ENCODE measurements at places on chromosomes 16 and 17.

GRCh38 chr17:503449-503700, 150.8 kb upstream of the RPH3AL start:
- no peak for DNase-seq

DNA sequence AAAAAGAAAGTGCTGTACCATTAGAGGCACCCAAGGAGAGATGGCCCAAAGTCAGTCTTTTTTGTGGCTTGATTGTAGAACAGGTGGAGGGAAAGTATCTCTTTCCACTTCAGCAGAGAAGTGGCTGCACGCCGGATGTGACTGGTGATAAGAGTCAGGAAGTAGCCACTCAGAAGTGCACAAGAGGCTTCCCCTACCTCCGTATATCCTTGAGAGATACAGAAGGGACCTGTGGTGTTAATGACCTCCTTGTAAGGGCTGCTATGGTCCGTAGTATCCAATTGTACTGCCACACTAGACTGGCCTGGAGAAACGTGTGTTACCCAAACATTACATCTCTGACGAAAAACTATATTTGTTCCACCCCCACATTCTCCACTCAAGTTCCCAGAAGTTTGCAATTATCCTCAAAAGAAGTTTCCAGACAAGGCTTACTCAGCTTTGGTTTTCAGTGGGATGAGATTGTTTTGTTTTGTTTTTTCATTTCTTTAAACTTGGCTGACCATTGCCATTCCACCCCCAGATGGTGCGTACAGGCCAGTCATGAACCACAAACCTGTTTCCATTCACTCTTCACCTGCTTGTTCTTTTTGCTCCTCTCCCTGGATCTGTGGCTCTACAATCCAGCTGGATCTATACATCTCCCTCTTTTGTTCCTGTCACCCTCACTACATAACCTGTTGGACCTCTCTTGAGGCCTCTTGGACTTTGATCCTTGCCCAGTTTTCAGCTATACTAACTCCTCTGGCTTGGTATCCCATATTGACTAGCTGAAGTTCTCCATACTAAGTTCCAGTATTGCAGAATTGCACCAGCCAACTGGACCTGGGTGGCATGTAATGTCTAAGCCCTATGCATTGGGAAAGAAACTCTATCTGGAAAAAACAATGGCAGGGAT, 20.7 kb upstream of the MED13 start:
- no peak for DNase-seq

- DNase-seq, result no peak
Measured at GRCh38 chr16:69859105-69859989, 91.8 kb upstream of the CLEC18A start.

DNA sequence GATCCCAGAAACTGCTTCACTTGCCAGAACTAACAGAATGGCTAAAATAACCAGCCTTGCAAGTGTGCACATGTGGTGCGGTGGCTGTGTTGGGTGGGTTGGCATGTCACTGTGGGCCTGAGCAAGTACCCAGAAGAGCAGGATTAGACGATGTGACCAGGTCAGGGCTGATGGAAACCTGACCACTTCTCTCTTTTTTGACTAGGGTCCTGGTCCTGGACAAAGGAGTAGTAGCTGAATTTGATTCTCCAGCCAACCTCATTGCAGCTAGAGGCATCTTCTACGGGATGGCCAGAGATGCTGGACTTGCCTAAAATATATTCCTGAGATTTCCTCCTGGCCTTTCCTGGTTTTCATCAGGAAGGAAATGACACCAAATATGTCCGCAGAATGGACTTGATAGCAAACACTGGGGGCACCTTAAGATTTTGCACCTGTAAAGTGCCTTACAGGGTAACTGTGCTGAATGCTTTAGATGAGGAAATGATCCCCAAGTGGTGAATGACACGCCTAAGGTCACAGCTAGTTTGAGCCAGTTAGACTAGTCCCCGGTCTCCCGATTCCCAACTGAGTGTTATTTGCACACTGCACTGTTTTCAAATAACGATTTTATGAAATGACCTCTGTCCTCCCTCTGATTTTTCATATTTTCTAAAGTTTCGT, 16.7 kb downstream of the ANKRD40 start:
- DNase-seq, result no peak

DNA sequence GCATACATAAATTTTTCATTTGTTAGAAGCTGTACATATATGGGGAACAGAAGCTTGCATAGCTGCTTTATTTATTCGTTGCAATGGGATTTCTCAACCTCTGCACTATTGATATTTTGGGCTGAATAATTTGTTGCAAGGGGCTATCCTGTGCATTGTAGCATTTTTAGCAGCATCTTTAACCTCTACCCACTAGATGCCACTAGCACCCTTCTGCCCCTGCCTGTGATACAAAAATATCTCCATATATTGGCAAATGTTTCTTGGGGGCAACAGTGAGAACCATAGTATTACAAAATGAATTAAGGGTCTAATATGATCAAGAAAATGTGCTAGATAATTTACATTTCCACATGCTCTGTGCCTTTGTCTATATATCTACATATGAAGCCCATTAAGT, 1401.0 kb downstream of the CDH11 start:
- DNase-seq, result no peak

GRCh38 chr17:77453613-77454241, 313.0 kb downstream of the SEC14L1 start:
- peak; percentile 59 for DNase-seq

DNA sequence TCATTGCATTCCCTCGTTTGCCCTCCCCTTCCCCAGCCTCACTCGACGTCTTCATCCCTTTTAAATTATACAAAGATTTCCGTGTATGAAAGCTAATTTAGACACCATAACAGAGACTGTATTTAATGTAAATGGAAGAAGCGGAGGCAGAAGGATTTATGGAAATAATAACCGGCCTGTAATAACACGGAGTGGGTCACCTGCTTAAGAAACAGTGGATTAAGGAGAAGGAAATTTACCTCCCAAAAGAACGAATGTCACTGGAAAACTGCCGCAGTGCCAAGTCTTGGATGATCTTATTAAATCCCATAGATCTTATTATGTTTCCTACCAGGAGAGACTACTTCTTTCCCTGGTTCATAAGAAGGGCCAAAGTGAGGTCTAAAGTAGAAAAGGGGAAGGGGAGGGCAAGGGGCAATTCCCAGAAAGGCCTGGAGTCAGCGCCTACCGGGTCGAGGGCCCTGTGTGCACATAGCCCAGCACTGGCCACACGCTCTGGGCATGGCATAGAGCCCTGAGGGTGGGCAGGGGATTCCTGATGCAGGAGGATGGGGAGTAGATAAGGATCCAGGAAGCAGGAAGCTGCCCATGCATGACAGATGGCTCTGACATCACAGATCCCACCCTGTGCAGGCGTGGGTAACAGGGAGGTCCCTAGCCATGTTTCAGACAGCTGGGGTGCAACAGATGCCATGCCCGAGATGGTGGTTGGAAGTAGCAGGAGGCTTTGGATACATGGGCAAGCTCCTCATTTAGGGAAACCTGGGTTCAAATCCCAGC, 56.2 kb upstream of the RPL38 start:
- DNase-seq, result no peak

GRCh38 chr16:626787-627453, 3.9 kb upstream of the WFIKKN1 start:
- DNase-seq, result no peak

DNA sequence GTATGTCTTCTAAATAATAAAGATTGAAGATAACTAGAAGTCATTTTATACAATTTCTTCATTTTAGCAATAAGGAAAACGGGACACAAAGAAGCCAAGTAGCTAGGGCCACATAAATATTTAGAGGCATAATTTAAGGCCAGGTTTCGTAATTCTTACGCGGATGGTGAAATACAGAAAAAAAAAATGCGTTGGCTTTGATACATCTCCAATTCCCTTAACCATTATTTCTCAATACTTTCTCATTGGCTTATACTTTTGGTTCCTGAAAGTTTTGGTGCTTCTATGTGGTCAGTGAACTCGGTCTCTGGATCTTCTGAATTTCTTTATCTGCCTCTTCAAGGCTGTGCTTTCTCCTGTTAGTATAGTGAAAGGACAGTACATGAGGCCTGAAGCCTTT, 888.1 kb downstream of the KCNJ2 start:
- no peak for DNase-seq

- DNase-seq, result no peak
Measured at GRCh38 chr17:81708739-81709185, 3.3 kb upstream of the SLC25A10 start.

DNA sequence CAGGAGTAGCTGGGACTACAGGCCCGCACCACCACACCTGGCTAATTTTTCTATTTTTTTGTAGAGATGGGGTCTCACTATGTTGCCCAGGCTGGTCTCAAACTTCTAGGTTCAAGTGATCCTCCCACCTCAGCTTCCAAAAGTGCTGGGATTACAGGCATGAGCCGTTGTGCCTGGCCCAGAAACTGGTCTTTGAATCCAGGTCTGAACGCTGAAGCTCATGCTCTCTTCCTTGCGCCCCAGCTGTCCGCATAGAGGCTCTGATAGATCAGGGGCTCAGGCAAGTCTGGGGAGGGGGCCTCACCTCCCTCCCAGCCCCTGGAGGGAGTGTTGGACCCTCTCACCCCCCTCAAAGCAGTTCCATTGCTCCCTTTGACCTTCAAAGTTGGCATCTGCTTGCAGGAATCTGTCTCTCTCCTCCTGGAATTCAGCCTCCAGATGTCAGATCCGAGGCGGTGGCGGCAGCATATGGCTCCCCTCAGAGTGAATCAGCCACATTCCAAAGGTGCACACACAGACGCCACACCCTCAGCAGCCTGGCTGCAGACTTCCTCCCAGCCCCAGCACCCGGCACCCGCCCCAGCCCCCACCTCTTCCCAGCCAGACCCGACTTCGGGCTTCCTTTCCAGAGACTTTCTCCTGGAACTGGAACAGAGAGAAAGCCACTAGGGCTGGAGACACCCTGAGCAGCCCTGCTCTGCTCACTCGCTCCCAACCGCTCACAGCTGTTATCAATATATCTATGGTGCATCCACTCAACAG, 16.9 kb upstream of the GLIS2 start:
- no peak for DNase-seq

GRCh38 chr16:4655801-4656200, 31.2 kb downstream of the MGRN1 start:
- DNase-seq, result no peak

GRCh38 chr17:40596261-40596919, 31.1 kb upstream of the CCR7 start:
- no peak for DNase-seq

DNA sequence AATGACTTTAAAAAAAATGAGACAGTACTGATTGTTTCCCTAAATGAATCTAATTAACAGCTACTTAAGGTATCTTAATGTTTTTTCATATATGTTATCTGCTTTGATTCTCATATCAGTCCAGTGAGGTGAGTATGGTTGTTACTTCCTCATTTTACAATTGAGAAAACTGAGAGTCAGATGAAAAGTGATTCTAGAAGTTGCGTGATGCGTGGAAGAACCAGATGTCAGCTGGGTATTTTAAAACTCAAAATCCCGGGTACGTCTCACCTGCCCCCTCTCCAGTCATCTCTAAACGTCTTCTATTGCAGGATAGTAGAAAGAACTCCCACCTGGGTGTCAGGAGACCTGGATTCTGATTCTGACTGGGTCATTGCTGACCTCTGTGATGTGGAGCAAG, 89.2 kb downstream of the MAP2K6 start:
- no peak for DNase-seq

GRCh38 chr16:22093331-22093730, 990 bp downstream of the VWA3A start:
- DNase-seq, result no peak

GRCh38 chr16:27245276-27246172, 23.0 kb downstream of the NSMCE1 start:
- DNase-seq, result no peak

- DNase-seq, result no peak
Measured at GRCh38 chr16:78609402-78610274, 510.2 kb downstream of the WWOX start.

GRCh38 chr17:180381-181244, 837 bp downstream of the DOC2B start:
- DNase-seq, result no peak

DNA sequence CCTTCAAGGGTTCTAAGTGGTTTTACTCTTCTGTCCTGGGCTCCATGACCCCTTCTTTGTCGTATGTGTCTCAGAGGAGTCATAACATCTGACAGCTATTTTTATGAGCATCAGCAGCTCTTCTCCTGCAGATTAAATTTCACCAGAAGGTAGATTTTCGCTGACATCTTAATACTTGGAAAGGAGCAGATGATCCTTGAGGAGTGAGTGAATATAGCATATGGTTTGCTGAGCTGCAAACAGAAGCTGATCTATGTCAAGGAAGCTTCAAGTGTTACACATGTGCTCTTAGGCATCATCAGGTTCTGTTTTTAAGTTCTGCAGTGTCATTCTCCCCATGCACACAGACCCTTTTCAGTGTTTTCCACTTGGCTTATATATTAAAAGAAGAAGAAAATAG, 49.2 kb upstream of the MYH2 start:
- DNase-seq, result no peak

GRCh38 chr16:48501516-48502377, 108.2 kb downstream of the N4BP1 start:
- DNase-seq, result no peak

DNA sequence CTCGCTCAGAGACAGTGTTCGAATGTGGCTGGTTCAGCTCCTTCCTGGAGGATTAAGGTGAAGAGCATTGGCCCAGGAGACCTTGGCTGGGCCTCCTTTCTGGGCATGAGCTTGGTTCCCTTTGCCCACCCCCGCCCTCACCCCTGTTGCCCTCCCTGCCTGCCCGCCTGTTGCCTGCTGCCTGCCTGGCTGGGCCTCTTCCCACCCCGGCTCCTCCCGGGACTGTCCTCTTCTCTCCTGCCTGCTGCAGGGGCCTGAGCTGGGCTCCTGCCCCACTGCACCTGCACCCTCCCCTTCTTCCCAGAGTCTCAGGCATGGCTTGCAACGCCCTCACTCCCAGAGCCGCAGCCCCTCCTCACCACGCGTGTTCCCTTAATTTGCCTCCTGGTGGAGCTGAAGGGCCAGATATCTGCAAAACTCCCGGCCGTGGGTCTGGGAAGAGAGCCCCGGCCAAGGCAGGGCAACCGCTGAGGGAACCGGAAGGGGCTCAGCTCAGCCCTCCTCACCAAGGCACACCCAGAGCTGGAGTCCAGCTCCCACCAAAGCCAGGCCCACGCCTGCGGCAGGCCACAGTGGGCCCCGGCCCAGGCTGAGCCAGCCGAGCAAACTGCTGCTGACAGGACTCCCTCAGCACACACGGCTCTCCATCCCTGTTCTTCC, 31.2 kb downstream of the MNT start:
- no peak for DNase-seq

- DNase-seq, result no peak
Measured at GRCh38 chr16:30349675-30350074, 5.4 kb downstream of the CD2BP2 start.

DNA sequence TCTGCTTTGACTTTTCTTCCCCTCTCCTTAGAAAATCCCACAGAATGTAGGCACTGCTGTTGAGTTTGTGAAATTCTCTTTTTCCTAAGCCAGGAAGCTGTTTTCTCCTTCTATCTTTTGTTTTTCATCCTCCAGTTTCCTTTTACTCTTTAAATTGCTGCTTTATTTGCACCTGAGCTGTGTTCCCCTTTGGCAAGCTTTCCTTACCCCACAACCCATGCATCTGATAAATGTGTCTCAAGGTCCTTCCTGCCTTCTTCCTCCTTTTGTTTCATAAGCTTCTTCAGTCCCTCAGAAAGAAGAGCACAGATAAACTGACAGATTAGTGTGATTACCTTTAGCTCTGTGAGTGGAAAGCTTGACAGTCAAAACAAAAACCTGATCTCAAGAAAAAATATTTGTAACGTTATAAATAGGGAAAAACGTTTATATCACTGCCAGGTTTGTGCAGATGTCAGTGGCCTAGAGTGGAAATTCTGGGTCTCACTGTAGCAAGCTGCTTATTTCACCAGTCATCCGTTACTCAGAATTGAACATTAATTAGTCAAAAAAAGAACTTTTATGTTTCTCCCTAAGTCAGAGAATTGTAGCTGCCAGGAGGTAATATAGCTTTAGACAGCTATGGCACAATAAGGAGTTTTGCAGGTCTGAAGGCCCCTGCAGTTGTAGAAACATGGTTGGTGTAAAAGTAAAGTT, 23.6 kb downstream of the GSDMB start:
- DNase-seq, result no peak

Measured in activated gamma-delta T cell treated with Interleukin-2 at 50 U/mL for 16 hours (primary cell).